Transverse colon (tissue), 4 donors: ENCODE measurements at places on chromosomes 16 and 17. TPM values are rescaled to one million over a fixed set of nuclear protein-coding genes. Genes with fewer than 3 reads are reported as not detected.

The CACNG3 gene
- not detected for total RNA-seq

DNA sequence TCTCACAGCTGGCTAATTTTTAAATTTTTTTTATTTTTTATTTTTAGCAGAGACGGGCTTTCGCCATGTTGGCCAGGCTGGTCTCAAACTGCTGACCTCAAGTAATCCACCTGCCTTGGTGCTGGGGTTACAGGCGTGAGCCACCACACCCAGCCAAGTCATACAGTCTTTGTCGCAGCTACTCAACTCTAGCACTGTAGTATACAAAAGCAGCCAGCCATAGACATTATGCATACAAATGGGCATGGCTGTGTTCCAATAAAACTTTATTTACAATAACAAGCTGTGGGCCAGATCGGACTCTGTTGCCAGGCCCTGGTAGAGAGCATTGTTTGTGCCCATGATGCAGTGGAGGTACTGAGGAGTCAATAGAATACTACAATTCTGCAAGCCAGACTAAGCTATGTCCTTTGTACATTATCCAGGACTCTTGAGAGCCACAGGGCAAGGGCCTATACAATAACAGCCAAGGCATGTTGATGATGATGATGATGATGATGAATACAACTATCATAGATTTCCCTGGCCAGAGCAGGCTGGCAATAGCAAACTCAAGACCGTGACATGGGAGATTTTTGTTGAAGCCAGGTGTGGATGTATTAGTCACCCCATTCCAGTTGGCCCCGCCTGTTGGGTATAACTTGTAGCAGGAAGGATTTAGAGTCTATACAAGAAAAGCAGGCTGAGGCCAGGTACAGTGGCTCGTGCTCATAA, 101.8 kb downstream of the MYH11 start:
- H3K4me3 ChIP-seq: no peak overlapping the region
- no peaks in the 10 kb centered on the region for H3K4me1 ChIP-seq
- no peaks in the 10 kb centered on the region for H3K36me3 ChIP-seq
- no peak overlapping the region for H3K27ac ChIP-seq

GRCh38 chr17:44004077-44004760, at the start of gene NAGS:
TSS of gene NAGS (plus strand) at chr17:44004622. CDS start at chr17:44004664, 42 bp downstream.
- H3K27me3 ChIP-seq: peaks cover 28% of the 10 kb centered on the region
- H3K27ac ChIP-seq: peak within 1 kb of the TSS; percentile 59

- H3K27me3 ChIP-seq: no peaks in the 10 kb centered on the region
- no peak overlapping the region for H3K4me3 ChIP-seq
- peak; percentile 5 for DNase-seq
- H3K4me1 ChIP-seq: peaks cover 59% of the 10 kb centered on the region
These were observed 3.7 kb downstream of the TXNDC11 start for GRCh38 chr16:11738742-11739544.

DNA sequence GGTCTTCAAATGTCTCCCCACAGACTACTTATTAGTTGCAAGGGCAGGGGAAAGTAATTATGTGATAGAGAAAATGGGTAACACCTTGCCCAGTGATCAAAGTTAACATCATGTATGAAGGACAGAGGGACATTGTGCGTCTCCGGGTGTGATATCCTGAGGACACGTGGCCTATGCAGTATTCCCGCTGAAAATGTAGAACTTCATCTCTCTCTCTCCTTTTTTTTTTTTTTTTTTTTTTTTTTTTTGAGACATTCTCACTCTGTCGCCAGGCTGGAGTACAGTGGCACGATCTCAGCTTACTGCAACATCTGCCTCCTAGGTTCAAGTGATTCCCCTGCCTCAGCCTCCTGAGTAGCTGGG, 7.9 kb upstream of the CUEDC1 start:
- H3K27me3 ChIP-seq: no peaks in the 10 kb centered on the region
- H3K4me1 ChIP-seq: no peaks in the 10 kb centered on the region
- no peaks in the 10 kb centered on the region for H3K36me3 ChIP-seq
- H3K4me3 ChIP-seq: no peak overlapping the region
